ENCODE measurements at places on chromosomes 1 and 21.

- no peak for DNase-seq
These were observed 814.4 kb upstream of the RGS18 start for GRCh38 chr1:191343816-191344215.

- DNase-seq, result no peak
These were observed 199.8 kb downstream of the ST6GALNAC3 start for GRCh38 chr1:76274302-76274701.

- peak; percentile 74 for DNase-seq
These were observed 23.1 kb downstream of the DYRK3 start for GRCh38 chr1:206658264-206658980.

- no peak for DNase-seq
These were observed 28.1 kb downstream of the SHISA4 start for GRCh38 chr1:201916649-201917249.

DNA sequence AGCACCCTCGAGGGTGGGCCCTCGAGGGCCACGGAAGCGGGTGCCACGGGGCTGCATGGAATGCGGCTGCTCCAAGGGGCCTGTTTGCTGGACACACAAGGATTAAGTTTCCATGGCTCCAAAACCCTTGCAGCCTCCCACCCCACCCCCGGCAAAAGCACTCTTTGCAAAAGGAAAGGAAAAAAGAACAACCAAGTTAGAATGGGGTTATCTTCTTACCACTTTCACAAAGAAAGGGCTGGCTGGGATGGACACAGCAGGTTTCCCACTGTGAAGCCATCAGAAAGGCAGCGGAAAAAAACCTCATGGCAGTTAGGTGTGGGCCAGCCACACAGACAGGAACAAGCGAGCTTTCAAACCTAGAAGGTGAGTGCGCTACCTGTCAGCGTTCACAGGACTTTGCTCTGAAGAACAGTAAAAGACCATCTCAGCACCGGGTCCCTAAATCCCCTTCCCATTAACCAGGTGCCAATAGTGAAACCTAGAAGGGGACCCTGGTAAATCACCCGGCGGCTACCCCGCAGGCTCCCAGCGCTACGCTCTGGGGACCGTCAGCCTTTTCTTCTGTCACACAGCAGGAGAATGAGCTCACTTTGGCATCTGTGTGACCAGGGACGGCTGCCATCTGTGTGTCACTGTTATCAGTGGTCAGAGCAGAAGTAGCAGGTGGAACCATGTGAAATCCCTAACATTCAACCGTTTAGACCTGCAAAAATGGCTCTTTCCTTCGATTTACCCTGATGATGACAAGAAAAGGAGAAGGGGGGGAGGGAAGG, 93.0 kb downstream of the SIM2 start:
- no peak for DNase-seq

DNA sequence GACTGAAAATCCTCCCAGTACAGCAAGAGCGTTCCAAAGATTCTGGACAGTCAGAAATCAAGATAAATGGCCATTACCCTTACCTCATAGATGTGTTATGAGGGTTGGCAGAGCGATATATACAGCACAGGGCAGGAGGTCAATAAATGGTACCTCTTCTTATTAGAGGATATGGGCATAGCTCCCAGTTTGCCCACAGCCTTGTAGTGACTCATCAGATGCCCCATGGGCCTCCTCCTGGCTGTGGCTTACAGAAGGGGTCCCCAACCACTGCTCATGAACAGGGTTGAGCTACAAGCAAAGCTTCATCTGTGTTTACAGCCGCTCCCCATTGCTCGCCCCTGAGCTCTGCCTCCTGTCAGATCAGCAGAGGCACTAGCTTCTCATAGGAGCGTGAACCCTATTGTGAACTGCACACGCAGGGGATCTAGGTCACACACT, 7.3 kb upstream of the IFNGR2 start:
- no peak for DNase-seq

DNA sequence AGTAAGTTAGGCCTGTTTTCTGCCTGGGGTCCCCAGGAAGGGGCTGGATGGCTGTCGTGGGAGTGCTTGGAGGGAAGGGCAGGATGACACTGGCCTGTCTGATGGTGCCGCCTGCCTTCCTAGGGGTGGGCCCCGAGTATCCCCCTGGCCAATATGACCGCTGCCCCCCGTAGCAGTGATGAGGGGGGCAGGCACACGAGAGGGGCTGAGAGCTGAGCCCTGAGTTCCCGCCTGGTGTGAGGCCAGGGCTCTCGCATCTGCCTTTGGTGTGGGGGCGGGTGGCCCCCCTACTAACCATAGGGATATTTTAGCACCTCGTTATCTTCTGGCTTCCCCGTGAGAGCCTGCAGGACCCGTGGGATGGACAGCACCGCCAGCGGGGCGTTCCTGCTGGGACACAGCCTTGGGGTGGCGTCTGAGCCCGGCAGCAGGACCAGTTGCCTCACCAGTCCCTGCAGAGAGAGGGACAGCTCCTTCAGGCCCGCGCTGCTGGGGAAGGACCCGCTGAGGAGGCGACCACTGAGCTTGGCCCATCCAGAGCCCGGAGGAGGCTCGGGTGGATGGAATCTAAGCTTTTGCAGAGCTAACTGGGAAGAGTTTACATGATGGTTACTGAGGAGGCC, 10.4 kb downstream of the KRTAP10-1 start:
- no peak for DNase-seq

GRCh38 chr1:47688461-47689296, 250.8 kb downstream of the FOXD2 start:
- no peak for DNase-seq

DNA sequence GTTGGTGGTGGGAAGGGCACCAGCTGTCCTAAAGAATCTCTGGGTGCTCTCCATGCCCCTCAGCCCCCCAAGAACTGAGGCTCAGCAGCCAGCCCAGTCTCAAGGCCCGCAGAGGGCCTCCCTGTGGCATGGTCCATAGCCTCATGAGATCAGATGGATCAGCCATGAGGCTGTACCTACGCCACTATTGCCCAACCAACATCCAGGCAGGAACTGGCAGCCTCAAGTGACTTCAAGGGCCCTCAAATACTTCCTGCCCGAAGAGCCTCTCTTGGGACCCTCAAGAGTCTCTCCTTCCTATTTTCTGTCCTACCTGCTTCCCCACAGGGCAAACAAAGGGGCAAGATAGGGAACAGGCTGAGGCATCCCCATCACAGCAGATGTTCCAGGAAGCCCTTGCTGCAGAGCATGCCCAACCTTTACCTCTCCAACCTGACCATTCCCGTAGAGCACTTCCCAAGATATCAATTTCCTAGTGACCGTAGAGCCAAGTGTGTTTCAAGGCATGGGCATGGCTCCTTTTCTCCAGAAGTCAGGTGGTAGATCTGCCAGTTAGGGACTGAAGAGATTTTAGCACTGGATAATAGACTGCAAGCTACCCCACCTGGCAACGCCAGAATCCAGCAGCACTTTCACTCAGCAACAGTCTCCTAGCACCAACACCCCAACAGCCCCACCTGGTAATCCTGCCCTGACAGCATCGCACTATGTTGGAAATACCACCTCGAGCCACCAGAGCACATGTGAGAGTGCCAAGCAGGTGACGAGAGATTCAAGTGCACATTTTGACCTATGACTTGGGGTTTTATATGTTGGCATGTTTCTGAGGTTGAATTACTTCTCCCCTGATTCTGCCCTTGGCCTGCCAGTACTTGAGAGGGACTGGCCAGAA, 13.7 kb upstream of the MFSD2A start:
- no peak for DNase-seq

- DNase-seq, result no peak
These were observed 25.1 kb downstream of the IRF2BP2 start for GRCh38 chr1:234584926-234585325.

- DNase-seq, result no peak
These were observed 56.1 kb downstream of the ATP2B4 start for GRCh38 chr1:203682473-203683383.

GRCh38 chr1:178612261-178612660, 99.4 kb downstream of the TEX35 start:
- DNase-seq, result no peak
